Ecto neural progenitor cell (in vitro differentiated cells): ENCODE measurements at places on chromosomes 16 and 17.

DNA sequence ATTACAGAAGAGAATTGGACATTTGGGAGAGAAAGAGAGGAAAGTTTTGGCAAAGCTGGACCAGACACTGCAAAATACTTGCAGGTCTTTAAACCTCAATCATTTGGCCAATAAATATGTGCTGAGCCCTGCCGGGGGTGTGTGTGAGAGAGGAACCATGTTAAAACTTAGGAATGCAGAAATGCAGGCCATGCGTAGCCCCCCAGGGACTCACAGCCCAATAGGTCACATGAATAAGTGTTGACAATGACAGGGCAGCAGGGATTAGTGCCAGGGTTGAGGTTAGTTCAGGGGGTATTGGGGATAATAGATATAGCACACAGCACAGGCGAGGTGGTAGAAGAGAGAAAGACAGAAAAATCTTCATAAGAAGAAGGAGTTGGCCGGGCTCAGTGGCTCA is 113.3 kb upstream of the ADAMTS18 start:
- no peak for DNase-seq

DNA sequence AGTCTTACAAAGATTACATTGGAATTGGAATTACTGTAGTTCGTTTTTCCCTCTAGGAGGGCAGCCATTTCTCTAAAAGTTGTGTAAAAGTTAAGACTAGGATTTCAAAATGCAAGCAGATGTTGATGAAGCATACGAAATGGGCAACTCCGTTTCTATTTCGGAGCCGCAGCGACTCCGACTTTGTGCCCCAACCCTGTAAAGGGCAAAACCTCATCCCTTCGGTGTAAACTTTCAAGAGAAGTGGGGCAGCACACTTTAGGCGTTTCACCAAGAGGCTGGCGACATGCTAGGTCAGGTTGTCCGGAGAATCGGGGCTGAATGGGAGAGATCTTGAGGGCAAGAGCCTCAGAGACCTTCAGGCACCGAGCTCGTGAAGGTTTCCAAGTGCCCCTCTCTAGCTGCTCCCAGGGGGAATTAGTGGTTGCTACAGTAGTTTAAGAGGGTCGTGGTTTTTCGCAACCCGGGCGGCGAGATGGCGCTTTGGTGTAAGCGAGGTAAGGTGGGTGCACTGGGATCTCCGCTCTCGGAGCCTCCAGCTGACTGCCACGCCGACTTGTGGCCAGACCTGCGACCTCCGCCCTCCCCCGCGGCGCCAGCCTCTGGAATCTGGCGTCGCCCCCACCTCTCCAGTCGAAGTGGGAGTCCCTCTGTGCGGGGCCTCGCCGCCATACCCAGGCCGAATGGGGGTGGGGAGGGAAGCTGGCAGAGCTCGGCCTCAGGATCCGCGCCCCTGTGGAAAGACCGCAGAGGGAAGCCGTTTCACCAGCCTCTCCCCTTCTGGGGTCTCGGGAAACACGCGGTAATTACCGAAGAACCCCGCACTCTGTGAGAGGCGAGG is 1.0 kb upstream of the HEXIM2 start:
- peak; percentile 96 for DNase-seq

DNA sequence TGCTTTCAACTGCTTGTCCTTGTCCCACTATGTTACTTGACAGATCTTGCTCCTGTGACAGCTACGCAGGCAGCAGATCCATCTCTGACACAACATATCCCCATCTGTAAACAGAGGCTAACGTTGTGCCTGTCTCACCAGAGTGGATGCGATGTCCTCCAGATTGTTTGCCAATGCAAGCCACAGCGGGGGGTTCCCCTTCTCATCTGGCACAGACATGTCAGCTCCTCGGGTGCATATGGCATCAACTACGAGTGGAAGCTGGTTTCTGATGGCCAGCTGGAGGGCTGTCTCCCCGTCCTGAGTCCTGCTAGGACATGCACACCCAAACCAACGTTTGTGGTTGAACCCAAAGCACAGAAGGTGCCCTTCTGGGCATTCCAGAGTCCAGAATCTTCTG is 39.0 kb downstream of the CYB5D2 start:
- DNase-seq, result no peak

- no peak for DNase-seq
These were observed 266.0 kb downstream of the ENGASE start for GRCh38 chr17:79340333-79341221.

DNA sequence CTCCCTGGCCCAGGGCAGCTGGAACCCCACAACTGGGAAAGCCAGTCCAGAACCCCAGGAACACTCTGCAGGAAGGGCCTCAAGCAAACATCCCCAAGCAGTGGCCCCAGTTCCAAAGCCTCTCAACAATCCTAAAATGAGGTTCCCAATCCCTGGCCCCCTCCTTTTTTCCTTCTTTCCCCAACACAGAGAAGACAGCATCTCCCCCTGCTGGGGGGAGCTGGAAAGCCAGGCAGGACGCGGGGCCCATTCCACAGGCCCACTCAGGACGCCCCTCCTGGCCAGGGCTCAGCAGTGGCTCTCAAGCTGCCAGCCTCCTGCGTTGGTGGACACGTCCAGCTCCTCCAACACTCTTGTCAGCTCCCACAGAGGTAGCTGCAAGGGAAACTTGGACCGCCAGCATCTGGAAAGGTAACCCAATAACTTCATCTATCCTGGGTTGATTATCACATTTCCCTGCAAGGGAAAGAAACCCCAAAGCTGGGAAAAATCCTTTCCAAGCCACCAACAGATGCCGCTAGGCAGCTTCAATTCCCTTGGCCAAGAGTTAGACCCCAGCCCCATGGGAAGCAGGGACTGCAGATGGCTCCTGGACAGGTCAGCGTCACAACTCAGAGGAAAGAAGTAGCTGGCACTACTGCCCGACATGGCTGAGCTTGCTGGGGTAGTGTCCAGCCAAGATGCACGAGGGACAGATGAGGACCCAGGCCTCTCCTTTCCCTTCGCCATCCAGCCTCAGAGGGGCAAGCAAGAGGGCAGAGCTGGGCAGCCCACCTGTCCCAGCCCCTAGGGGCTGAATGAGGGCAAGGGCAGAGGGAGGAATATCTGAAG is 7.6 kb downstream of the HDAC5 start:
- no peak for DNase-seq

GRCh38 chr16:85158743-85159178 is 46.5 kb upstream of the CIBAR2 start:
- no peak for DNase-seq

- peak; percentile 83 for DNase-seq
These were observed 224.2 kb downstream of the PARN start for GRCh38 chr16:14405611-14406537.

GRCh38 chr17:39404542-39405378 is 3.3 kb upstream of the FBXL20 start:
- DNase-seq, result no peak

DNA sequence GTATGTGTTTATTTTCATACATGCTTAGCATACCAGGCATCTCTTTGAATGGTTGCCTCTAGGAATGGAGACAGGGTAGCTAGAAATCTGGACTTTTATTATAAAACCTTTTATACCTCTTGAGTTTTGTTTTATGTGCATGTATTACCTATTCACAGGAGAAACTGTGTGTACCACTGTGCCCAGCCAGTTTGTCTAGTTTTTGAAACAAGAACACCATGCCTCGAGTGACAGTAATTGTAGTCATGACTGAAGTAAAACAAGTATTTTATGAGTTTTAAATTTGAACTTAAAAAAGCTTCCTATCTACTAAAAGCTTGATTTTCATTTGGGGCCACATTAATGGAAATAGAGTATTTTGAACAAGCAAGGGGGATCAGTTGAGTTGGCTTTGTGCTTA is 57.4 kb downstream of the SNTB2 start:
- DNase-seq, result no peak

DNA sequence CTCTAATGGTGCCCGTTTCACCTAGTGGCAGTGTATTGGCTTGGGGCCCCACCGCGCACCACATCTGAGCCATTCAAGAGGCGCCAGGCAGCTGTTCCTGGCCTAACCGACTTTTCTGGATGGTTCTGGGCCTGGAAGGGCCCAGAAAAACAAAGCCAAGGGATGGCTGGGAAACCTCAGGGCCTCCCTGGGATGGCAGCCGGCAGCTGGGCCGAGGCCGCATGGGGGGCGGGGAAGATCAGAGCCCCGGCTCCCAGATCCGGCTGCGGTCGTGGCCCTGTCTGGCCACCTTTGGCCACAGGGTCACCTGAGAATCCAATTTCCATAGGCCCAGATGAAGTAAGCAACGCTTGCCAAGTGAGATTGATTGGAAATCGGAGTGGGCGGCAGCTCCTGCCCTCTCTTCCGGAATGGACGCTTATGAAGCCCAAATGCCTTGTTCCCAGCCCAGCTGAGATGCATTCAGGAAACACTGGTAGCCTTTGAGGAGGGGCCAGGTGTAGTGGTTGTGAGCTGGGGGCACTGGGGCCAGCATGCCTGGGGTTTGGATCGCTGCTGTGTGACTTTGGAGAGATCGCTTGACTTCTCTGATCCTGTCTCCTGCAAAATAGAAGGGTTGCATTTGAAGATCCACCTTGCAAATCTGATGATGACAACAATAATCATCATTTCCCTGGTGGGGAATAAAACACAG is 163.8 kb upstream of the GSE1 start:
- no peak for DNase-seq

GRCh38 chr17:34571428-34572130 is 7.8 kb upstream of the TMEM132E start:
- no peak for DNase-seq

DNA sequence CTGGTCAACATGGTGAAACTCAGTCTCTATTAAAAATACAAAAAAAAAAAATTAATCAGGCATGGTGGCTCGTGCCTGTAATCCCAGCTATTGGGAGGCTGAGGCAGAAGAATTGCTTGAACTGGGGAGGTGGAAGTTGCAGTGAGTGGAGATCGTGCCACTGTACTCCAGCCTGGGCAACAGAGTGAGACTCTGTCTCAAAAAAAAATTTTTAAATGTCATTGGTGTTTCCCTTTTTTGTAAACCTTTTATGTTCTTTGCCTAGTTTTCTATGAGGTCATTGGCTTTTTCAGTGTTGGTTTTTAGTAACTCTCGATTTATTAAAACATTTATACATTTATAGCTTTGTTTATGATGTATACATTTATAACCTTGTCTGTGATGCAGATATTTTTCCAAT is 18.2 kb downstream of the NLRC5 start:
- no peak for DNase-seq

- DNase-seq, result no peak
These were observed 24.0 kb downstream of the SMARCE1 start for GRCh38 chr17:40623419-40624210.

- DNase-seq, result peak; percentile 88
These were observed 17.1 kb upstream of the C17orf113 start for GRCh38 chr17:42067371-42068091.

GRCh38 chr17:3667366-3668278 is 756 bp downstream of the TAX1BP3 start:
- DNase-seq, result peak; percentile 90

DNA sequence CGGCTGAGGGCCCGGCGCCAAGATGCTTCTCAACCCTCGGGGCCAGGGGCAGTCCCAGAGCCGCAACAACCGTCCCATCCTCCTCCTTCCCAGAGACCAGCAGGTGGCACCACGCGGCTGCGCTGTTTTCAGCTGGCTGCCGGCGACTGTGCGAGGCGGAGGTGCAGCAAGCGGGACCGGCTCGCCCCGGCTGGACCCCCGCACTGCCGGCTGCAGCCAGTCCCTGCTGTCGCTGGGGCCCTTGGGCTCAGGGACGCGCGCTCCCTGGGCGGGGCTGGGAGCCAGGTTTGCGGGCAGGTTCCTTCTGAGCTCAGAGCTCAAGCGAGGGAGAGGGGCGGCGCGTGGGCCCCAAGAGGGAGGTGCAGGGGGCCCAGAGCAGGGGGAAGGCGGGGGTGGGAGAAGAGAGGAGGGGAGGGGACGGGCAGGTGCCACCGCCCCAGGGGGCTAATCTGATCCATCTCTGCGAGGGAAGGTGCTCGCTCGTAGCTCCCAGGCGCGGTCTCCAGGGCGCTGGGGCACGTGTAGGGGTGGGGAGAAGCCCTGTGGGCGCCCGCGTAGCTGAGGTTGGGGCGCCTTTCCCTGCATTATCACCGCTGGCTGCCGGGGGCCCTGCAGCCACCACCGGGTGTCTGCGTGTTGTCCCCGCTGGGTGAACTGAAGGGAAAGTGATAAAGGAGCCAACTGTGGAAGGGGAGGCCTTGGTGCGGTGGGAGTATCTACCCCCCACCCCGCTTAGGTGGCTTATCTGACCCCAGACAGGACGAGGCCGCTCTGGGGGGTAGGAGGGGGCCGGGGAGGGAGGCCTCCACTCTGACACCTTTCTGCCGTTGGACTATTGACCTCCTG is 24.2 kb downstream of the STAT5A start:
- peak; percentile 96 for DNase-seq

- DNase-seq, result no peak
These were observed 13.5 kb downstream of the CDIPT start for GRCh38 chr16:29849505-29849904.

DNA sequence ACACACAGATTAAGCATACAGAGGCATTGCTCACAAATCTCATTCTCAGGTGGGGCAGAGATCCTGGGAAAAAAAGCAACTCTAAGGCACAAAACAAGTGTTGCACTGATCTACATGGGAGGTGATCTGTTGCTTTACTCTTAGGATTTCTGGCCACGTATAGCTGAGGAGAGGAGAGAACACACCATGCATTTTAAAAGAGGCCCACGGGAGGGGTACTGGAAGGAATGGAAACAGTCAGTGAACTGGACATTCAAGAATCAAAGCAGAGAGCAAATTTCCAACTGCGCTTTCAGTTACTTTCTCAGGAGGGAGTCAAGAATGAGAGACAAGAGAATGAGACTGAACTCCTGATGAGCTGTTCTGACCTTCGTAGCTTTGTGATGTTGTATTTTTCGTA is 1105.9 kb downstream of the CDH8 start:
- no peak for DNase-seq

- DNase-seq, result no peak
These were observed 36.1 kb upstream of the CBFA2T3 start for GRCh38 chr16:89013111-89013510.

DNA sequence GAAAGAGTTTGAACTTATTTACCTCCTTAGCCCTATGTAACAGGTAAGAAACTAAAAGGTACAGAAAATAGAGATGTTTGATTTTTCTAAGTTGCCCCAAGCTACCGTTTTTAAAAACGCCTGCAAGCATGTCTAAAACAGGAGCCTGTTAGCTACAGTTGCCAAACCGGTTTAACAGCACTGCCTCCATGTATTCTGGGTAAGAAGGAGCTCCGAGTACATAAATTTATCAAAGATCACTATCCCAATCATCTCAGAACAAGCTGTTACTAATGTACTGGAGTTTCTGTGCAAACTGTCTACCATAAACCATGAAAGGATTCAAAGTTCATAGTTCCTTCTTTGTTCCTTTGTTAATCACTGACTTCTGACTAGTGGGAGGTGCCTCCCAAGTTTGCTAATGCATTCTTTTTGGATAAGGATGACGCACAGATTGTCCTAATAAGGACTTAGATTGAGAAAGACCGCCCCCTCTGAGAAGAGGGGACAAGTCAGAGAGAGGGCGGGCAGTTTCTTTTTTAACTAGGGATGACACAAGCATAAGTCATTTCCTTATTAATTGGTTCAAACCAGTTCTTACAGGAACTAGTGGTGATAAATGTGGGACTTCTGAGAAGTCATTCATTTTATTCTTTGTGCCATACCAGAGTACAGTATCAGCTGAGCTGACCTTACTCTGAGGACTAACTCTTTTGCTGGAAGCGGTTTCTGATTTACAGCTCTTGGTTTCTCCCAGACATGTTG is 55.3 kb downstream of the TUBD1 start:
- peak; percentile 48 for DNase-seq
